ENCODE measurements at places on chromosomes 1 and 21. TPM values are rescaled to one million over a fixed set of nuclear protein-coding genes. Genes with fewer than 3 reads are reported as not detected.

The RGS8 gene
- 0.19 TPM for total RNA-seq

The CFHR5 gene
- not detected for total RNA-seq

The KCNT2 gene
- total RNA-seq = 0.85 TPM

The TRMT13 gene
- total RNA-seq = 15.8 TPM

The PAQR6 gene
- 0.61 TPM for total RNA-seq

The SPRR4 gene
- not detected for total RNA-seq

The NMNAT2 gene
- total RNA-seq = 0.28 TPM

The THEMIS2 gene
- total RNA-seq = 17.2 TPM

The IFI6 gene
- total RNA-seq = 266 TPM

The AVPR1B gene
- 0.09 TPM for total RNA-seq

The TSPAN1 gene
- 1.4 TPM for total RNA-seq

The ATP1A4 gene
- 0.28 TPM for total RNA-seq

The DENND2C gene
- total RNA-seq = 0.47 TPM

The EPHB2 gene
- total RNA-seq = 2.6 TPM

The TFF3 gene
- total RNA-seq = 5.1 TPM

The ADCY10 gene
- 0.09 TPM for total RNA-seq

The HRNR gene
- total RNA-seq = under 0.01 TPM

The PGLYRP3 gene
- total RNA-seq = 0.14 TPM

The FMO4 gene
- total RNA-seq = 2.5 TPM

The ETV3L gene
- 0.14 TPM for total RNA-seq

The KRTAP10-8 gene
- total RNA-seq = not detected

The SLC30A10 gene
- total RNA-seq = 0.09 TPM

The SELP gene
- total RNA-seq = 1.0 TPM

Data from thymus (tissue), 14 donors.